Fibroblast of skin of abdomen (primary cell): ENCODE measurements at places on chromosomes 16 and 17.

DNA sequence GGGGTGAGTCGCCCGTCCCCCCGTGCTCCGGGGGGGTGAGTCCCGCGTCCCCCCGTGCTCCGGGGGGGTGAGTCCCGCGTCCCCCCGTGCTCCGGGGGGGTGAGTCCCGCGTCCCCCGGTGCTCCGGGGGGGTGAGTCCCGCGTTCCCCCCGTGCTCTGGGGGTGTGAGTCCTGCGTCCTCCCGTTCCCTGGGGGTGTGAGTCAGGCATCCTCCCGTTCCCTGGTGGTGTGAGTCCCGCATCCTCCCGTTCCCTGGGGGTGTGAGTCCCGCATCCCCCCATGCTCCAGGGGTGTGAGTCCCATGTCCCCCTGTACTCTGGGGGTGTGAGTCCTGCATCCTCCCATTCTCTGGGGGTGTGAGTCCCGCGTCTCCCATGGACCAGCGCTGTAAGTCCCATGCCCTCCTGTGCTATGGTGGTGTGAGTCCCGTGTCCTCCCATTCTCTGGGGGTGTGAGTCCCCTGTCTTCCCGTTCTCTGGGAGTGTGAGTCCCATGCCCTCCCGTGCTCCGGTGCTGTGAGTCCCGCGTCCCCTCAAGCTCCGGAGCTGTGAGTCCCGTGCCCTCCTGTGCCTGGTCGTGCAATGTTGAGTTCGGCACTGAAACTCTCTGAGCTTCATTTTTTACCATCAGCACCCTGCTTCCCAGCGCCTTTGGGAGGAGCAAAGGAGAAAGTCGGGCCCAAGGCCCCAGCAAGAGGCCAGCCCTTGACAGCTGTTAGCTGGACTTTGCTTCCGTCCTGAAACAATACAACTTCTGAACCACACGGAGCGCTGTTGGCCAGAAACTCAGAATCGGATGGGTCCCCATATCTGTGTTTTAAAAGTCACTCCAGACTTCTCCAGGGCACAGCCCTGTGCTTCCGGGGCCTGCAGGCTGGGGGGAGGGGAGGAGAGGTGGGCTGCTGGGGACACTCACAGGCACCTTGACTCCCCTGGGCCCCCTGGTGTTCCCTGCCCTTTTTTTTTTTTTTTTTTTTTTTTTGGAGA, 11.5 kb upstream of the ZC3H18 start:
- DNase-seq: peak; percentile 47

GRCh38 chr17:40345994-40346764, 18.4 kb downstream of the GJD3 start:
- DNase-seq: no peak

GRCh38 chr16:65301029-65301428, 179.2 kb upstream of the CDH11 start:
- no peak for DNase-seq

- DNase-seq: no peak
Measured at GRCh38 chr17:29563816-29564215, 3.0 kb downstream of the ABHD15 start.

DNA sequence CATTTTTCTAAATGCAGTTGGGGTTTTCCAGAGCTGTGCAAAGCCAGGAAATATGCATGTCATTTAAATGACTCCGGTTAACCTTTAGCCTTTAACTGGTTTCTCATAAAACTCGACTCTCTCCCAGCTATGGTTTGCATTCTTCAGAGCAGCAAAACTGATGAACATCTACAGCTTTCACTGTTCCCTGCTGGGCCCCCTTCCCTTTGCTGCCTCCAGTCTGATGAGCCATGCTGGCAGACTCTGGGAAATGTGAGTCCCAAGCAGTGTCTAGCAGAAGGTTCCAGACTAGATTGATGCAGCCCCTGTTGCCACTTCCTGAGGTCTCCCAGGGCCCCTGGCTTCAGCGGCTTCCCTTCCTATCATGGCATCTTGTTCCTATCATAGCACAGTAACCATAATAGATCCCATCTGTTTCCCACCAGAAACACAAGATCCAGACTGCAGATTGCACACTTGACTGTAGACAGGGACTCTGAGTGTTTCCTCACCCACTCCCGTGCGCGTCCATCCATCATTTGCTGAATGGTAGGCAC, 135.4 kb downstream of the CLEC16A start:
- DNase-seq: peak; percentile 98
